Stimulated activated CD8-positive, alpha-beta memory T cell treated with anti-CD3 and anti-CD28 coated beads, Interleukin-4, amount 100 ng/mL, for 4 hours (primary cell): ENCODE measurements at places on chromosomes 1 and 21.

- DNase-seq = no peak
Observed at GRCh38 chr1:156230473-156230837, 11.5 kb upstream of the BGLAP start.

DNA sequence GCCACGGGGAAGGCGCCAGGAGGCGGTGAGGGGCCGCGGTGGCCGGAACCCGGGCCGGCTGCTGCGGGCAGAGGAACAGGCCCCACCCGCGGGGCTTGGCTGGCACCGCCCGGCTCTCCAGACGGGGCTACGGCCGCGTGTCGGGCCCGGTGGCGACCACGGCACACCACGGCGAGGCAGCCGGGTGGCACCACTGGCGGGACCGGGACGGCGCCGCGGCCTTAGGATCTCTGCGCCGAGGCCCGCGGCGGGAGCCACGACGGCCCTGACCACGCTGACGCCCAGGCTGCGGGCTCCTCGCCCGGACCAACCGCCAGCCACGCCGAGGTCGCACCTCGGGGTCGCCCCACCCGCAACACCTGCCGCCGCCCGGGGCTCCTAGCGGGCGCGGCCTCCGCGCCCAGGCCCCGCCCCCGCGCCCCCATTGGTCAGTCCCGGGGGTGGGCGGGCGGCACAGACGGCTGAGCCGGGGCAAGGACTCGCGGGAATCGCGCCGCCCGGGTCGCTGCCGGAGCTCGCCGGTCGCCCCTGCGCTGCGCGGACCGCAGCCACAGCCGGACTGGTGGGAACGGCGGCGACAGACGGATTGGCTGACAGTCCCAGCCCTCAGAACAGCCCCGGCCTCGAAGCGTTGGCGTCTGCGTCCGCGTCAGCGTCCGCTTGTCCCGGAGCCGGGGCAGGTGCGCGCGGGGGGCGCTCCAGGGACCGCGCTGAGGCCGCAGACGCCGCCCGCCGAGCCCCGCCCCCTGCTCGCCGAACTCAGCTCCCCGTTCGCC, at the start of gene BMP8A:
Gene BMP8A (plus strand): TSS at position 491 of the 776 bp plus-strand sequence. CDS start 356 bp downstream, outside the sequence.
- peak; percentile 25 for DNase-seq

DNA sequence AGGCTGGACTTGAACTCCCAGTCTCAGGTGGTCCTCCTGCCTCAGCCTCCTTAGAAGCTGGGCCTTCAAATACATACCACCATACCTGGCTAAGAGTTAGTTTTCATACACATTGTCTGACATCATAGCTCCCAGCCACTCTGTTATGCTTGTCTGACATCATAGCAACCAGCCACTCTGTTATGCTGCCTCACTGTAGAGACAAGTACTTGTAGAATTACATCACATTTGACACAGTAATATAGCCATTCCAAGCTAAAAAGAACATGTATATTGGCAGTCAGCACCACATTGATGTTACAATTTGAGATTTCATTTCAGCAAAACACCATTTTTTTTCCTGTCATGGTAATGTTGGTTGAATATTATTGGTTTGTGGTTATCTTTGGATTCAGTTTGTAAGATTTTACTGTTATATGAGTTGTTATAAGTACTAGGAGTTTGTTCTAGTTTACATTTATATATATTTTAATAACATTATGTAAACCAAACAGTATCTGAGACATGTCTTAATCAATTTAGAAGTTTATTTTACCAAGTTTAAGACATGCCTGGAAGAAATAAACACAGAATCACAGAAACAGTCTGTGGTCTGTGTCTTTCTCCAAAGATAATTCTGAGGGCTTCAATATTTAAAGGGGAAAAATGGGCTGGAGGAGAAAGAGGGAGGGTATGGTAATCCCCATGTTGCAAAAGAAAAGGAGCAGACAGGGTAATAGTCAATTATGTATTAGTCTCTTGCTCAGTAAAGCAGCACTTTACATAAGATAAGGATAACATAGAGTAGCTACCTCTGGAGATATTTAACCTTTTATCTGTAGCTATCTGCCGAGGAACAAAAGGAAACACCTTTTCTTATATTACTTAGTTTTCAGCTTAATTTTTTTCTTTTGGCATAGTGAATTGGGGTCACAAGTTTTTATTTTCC, 43.0 kb downstream of the XPR1 start:
- DNase-seq = no peak

DNA sequence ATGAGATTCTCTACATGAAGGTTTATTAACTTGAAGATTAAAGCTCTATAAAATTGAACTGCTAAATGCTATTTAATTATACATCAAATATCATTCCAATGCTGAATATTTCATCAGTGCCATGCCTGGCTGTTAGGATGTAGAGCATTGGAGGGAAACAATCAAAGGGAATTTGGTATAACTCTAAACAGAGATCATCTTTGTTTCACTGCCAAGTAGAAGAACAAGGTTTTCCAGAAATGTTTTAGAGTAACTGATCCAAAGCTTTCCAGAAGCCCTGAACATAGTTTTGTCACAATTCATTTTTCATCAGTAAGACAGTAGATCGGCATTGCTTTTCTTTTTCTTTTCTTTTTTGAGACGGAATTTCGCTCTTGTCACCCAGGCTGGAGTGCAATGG, 5.9 kb upstream of the DSTYK start:
- DNase-seq = no peak

DNA sequence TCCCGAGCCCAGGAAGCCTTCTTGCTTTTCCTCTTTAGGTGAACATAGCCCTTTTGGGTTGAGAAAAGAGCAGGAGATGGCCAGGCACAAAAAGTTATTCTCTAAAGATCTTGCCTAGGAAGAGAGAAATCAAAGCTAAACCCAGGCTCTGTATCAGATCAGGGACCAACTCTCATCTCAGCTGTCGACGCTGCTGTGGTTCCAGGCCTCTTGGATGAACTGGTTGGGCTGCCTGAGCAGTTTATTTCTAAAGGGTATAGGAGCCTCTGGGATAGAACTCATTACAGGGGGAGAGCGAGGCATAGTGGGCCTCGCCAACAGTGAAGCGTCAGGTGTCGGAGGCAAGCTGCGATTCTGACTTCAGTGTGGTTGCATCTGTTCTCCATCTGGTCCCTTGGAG, 82.6 kb upstream of the F3 start:
- DNase-seq = no peak

DNA sequence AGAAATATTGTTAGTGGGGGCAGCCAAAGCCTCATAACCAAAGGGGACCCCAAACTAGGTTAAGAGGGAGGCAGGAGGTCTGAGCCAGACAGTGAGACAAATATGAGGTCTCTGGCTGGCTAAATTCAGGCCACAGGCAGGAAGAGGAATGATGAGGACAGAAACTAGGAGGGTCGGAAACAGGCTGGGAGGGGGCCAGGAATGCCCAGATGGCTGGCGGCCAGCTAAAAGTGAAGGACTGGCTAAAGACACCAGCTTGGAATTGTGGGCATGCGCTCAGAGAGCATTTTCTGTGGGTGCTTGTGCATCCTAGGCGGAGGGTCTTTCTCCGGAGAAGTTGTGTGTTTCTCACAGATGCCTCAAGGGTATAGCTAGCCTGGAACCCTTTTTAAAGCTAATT, 77.0 kb downstream of the PGM1 start:
- no peak for DNase-seq

GRCh38 chr1:1345860-1346500, 3.2 kb downstream of the DVL1 start:
- no peak for DNase-seq

- DNase-seq = no peak
Observed at GRCh38 chr1:241706257-241706656, 54.2 kb downstream of the WDR64 start.

DNA sequence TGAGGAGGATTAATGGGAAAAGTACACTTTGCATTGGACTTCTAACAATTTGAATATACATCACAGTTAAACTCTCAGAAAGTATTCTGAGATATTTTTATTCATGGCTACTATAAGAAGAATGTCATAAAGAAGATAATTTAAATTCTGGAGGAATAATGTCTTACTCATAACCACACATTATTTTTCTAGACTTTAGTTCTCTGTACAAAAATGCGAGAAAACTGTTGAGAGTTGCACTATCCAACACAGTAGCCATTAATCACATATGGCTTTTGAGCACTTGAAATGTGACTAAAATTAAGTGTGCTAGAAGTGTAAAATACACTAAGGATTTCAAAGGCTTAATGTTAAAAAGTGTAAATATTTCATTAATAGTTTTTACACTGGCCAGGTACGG, 53.8 kb downstream of the CRB1 start:
- no peak for DNase-seq

DNA sequence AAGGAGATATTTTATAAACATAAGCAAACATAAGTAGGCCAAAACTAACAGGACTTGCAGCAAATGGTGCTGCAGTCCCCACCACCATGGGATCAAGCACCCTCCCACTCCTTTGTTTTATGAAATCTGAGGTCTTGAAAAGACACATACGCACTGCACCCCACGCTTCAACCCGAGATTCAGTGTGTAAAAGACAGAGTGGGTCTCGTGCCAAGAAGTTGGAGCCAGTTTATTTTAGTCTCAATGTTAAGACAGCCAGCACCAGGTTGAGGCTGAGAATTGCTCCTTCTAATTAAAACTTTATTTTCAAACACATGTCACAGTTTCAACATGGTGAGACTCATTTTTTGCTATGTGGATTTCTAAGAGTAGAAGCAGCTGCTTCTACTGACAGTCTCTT, 139.1 kb upstream of the TIAM1 start:
- DNase-seq = no peak

DNA sequence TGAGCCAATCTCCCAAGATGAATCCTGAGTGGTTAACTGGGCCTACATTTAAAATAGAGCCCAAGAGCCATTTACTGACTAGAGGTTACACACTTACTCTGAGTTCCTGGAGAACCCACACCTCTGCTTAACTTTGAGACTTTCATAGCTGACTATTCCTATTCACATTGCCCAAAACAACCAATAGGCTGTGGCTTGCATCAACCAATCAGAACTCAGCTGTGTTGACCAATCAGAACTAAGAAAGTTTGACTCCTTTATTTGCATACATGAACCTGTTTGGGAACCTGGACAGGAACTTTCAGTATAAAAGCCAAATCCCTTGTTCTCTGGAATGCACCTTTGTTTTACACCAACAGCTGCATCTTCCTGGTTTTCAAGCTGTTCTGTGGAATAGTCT, 9.5 kb downstream of the ZSWIM5 start:
- no peak for DNase-seq

- no peak for DNase-seq
Observed at GRCh38 chr1:179506199-179506598, 69.5 kb downstream of the NPHS2 start.

- DNase-seq = no peak
Observed at GRCh38 chr21:42646836-42647235, 6.6 kb upstream of the PDE9A start.

DNA sequence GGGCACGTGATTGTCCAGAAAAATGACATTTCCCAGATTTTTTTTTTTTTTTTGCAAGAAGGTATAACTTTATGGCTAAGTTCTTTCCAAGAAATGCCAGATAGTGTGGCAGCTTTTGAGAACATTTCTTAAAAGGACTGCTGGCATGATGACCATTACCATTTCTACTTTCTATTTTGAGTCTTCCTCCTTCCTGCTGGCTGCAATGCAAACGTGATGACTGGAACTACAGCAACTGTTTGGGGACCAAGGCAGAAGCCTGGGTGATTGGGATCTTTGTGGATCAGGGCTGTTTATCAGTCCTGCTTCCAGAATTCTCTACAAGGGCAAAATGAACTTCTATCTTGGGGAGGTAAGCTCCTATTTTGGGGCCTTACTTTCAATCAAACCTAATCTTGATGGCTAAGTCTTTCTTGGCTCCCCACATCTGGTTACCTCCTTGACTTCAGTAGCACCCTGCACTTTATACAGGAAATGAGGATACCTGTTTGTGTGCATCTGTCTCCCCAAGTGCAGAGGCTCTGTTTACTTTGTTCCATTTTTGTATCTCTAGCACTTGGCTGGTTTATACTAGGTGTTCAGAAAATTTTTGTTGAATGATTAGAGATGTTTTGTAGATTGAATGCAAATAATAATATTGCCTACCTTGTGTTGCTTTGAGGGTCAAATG, 3.7 kb upstream of the DDX20 start:
- DNase-seq = no peak

GRCh38 chr1:181592255-181592859, 109.0 kb downstream of the CACNA1E start:
- DNase-seq = no peak

DNA sequence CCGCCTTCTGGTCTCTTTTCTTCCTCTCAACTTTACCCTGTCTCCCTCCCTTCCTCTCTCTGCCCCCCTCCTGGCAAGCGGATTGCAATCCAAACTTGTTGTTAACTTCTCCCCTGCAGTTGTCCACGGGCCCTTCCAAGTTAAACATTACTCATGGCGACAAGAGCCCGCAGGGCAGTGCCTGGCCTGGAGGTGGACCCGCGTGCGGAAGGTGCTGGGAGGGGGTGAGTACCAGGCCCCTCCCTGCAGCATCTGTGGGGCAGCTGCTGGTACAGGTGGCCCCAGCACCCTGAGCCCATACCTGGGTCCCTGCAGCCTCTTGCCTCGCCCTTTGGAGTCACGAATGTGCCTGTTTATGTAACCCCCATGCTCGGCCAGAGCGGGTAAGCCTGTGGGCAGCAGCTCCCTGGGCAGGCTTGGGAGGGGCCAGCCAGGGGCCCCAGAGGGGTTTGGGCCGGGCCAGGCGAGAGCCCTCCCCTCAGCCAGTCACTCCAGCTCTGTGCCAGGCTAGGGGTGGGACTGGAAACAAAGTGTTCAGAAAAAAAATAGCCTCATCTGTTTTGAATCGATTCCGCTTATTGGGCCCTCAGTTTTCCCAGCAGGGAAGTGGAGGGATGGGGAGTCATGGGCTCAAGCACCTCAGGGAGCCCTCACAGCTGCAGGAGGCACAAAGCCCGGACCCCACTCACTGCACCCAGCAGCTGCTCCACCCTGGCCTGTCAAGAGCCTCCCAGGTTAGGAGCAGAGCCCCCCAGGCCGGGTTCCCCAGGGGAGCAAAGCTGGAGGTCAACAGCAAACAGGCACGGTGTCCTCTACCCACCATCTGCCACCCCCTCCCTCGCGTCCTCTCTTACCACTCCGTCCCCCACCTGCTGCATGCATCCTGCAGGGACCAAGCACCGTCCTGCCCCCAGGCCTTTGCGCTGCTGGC, 14.0 kb upstream of the FAAP20 start:
- no peak for DNase-seq

- DNase-seq = no peak
Observed at GRCh38 chr1:6594977-6595740, 7.5 kb downstream of the KLHL21 start.

DNA sequence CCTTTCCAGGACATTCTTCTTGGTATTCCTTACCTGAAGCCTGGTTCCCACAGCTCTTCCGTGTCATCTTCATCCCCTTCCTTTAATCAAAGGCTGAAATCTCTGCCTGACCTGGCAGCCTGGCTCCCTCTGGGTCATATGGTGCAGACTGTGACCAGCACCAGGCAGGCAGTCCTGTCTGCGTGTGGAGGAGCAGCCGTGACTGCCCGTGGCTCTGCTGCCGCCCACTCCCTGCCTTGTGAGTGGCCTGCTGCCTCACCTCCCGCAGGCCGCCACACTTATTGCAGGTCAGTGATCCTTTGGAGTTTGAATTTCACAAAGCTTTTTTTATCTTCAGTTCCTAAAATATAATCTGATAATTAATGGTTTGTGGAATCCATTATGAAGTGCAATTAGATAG, 36.2 kb upstream of the EPHA8 start:
- DNase-seq = no peak
